Heart right ventricle (tissue), 16 donors: ENCODE measurements at places on chromosomes 12 and 14.

GRCh38 chr12:99985129-99985570 is 414 bp upstream of the ANKS1B start:
- peaks cover 5% of the 10 kb centered on the region for H3K4me1 ChIP-seq
- H3K4me3 ChIP-seq: peak overlapping the region; percentile 44

DNA sequence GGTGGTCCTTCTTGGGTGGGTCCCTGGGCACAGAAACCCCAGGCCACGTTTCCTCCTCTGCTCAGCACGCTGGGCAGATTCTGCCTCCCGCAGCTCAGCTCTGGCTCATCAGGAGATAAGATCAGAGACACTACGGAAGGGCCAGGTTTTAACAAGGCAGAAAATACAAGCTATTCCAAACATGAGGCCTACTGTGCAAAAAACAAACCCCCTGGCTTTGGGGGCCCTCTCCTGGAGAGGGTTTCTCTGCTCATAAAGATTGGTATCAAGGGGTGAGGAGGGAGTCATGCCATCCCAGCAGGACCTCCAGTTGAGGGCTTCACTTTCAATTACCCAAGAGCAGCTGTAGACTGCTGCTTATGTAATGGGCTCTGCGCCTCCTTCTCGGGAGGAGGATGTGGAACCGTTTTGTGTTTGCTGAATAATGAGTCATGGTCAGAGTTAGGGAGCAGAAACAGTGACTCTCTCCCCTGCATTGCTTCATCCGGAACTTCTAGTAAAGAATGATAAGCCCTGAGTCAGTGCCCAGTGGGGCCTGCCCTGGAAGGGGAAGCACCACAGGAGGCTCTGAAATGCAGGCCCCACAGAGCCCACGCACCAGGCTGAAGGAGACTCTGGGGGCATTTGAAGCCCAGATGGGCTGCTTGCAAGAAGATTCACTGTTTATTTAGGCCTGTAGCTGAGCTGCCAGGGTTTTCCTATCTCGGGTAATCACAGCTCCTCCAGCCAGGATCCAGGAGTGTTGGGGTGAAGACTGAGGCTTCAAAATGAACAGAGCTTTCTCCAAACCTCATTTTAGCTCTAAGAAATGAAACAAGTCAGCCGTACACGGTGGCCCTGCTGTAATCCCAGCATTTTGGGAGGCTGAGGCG is 79.3 kb downstream of the SSPN start:
- H3K27ac ChIP-seq: peak overlapping the region; percentile 80
- no peaks in the 10 kb centered on the region for H3K36me3 ChIP-seq
- H3K4me3 ChIP-seq: no peak overlapping the region

- H3K36me3 ChIP-seq: no peaks in the 10 kb centered on the region
- H3K4me3 ChIP-seq: no peak overlapping the region
- H3K4me1 ChIP-seq: peaks cover 41% of the 10 kb centered on the region
- H3K27ac ChIP-seq: peak overlapping the region; percentile 36
- no peaks in the 10 kb centered on the region for H3K27me3 ChIP-seq
Observed at GRCh38 chr12:14416658-14417057, 51.2 kb downstream of the ATF7IP start.

GRCh38 chr12:541676-542324 is 82.1 kb downstream of the B4GALNT3 start:
- H3K4me1 ChIP-seq: peaks cover 39% of the 10 kb centered on the region
- no peaks in the 10 kb centered on the region for H3K36me3 ChIP-seq
- no peak overlapping the region for H3K27ac ChIP-seq
- peaks cover 6% of the 10 kb centered on the region for H3K27me3 ChIP-seq

GRCh38 chr12:42372154-42372791 is 46.3 kb downstream of the PPHLN1 start:
- H3K4me3 ChIP-seq: no peak overlapping the region
- H3K27me3 ChIP-seq: no peaks in the 10 kb centered on the region
- no peaks in the 10 kb centered on the region for H3K4me1 ChIP-seq
- DNase-seq: no peak

- no peak overlapping the region for H3K4me3 ChIP-seq
- no peaks in the 10 kb centered on the region for H3K36me3 ChIP-seq
- DNase-seq: no peak
- H3K27me3 ChIP-seq: no peaks in the 10 kb centered on the region
Observed at GRCh38 chr14:22664261-22664660, 20.1 kb upstream of the OR6J1 start.

DNA sequence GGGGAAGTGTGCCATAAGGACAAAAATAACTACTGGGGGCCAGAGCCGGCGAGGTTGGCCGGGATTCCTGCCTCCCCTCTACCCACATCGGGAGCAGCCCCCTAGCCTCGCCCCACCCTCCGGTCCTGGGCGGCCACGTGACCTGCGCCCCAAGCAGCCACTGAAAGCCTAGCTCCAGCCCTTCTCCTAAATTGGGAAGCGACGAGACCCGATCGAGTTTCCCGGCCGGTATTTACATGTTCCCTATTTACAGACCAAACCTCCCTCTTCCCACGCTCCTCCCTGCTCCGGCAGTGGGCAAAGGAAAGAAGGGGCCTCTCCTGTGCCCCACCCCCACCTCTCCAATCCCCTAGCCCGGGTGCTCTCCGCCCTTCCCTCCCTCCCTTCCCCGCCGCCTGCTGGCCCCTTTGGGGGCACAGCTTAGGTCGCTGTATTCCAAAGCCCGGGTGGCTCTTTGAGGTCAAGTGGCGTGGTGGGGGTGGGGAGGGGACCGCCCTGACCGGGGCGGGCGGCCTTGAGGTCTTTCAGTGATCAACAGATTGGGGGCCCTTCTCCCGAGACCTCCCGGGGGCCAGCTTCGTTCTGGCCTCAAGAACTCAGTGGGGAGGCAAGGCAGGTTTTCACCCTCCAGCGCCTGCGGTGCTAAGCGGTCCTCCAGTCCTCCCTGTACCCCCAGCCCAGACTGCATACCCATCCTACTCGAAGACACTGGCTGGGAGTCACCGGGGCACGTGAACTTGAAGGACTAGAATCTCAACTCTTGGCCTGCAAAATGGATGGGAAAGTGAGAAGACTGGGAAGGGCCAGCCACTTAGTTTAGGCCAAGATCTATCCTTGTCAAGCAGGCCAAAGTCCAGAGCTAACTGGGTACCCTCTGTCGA is 6.3 kb upstream of the CTDSP2 start:
- peak overlapping the region; percentile 50 for H3K4me3 ChIP-seq
- H3K27me3 ChIP-seq: no peaks in the 10 kb centered on the region
- no peaks in the 10 kb centered on the region for H3K36me3 ChIP-seq
- DNase-seq: peak; percentile 78
- peaks cover 14% of the 10 kb centered on the region for H3K4me1 ChIP-seq

DNA sequence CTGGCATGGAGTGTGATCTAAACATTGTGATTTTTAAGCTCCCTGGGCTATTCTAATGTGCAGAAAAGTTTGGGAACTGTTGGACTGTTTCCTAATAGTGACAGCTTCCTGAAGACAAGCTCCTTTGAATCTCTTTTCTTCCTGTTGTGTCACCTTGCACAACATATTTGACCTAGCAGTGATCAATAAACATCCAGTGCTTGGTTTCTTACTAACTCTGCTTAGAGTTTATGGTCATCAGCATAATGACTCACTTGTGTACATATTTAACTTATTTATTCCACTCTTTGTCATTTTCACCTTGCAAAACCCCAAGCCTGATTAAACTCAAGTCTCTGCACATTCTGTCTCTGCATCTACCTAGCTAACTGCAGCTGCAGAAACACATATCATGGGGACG is 27.3 kb upstream of the TBC1D30 start:
- H3K27ac ChIP-seq: no peak overlapping the region
- no peaks in the 10 kb centered on the region for H3K4me1 ChIP-seq
- no peaks in the 10 kb centered on the region for H3K36me3 ChIP-seq
- H3K27me3 ChIP-seq: no peaks in the 10 kb centered on the region
